ENCODE measurements at places on chromosomes 6 and 20.

GRCh38 chr6:89830170-89830809, 610 bp downstream of the CASP8AP2 start:
- DNase-seq: no peak

GRCh38 chr6:34125939-34126338, 19.9 kb downstream of the GRM4 start:
- DNase-seq: no peak

- no peak for DNase-seq
Measured at GRCh38 chr20:40232756-40233155, 456.3 kb downstream of the MAFB start.

GRCh38 chr20:1299522-1299921, 29.4 kb downstream of the SDCBP2 start:
- no peak for DNase-seq

DNA sequence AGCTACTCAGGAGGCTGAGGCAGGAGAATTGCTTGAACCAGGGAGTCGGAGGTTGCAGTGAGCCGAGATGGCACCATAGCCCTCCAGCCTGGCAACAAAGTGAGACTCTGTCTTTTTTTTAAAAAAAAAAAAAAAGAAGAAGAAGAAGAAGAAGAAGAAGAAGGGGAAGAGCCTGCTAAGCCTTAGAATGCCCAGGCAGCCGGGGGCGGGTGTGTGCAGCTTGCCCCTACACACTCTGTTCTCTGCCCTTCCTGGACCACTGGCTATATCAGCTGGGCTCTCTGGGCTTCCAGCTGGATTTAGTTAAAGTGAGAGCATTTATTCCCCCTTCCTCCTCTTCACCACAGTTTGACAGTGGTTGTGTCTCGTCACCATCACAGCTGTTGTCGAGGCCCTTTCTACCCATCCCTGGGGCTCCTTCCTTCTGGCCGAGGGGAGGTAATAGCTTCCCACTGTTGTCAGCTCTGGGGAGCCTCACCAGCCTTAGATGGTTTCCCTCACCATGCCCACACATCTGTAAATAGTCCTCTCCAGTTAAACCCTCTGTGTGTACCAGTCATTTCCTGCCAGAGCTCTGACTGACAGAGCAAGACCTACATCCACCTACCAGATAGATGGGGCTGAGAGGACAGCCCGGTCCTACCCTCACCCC, 77.6 kb downstream of the TRERF1 start:
- DNase-seq: no peak

DNA sequence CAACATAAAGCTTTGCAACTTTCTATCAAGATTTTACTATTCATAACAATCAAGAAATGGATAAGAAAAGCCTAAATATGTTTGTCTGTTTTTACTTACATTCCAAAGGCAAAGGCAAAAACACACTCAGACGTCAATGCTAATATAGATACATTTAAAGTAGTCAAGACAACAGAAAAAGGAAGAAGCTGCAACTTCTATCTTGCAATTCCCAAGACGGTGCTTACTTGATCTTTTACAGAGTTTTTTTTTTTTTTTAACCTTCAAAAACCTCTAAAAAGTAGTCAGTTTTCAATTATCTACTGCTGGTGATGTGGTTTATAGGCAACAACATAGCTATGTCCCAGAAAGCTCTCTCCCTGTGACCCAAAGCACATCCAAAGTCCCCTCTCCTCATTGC, 58.1 kb downstream of the EPB41L2 start:
- no peak for DNase-seq

GRCh38 chr6:123956492-123957139, 153.0 kb downstream of the NKAIN2 start:
- no peak for DNase-seq

DNA sequence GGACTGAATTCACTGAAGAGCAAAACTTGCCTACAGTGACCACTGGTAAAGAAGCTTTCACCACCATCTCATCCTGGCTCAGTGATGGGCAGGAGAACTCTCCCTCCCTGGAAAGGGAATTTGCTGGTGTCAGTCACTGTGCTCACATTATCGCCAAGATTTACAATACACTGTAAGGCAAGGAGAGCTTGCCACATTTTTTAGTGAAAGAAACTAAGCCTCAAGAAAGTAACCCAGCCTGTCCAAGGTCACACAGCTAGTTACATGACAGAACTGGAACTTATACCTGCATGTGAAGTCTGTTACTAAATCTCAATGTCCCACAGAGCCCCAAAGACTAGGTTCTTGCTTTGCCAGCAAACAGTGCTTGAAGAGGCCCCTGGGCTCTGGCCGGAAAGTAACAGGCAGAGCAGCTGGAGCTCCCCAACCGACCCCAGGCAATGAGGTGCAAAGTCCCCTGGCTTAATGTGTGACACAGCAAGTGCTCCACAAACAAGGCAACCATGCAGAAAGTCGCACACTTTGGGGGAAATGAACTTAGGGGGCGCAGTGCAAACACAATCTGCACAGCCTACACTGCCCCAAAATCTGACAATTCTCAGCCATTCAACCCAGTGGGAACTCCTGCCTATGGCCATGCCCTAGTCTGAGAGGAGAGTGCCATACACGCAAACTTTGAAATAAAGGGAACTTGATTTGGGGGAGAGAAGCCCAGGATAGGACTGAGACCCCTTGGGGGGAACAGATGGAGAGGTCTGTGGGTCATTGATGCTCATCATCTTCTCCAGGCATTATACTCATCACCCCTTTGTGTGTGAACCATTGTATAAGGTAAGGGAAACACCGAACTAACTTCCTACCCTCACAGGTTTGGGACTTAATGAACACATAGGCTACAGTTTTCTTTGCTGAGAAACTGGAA, 1.9 kb downstream of the BCL2L1 start:
- no peak for DNase-seq

Measured in NCI-H460 (cell line).